Activated naive CD4-positive, alpha-beta T cell (primary cell): ENCODE measurements at places on chromosomes 6 and 20.
A peak's percentile ranks its signal among the peaks of the same experiment; 100 is the strongest.

GRCh38 chr6:89351671-89352277, 748 bp downstream of the UBE2J1 start:
- DNase-seq: no peak

- DNase-seq: no peak
Measured at GRCh38 chr6:4270776-4271175, 135.4 kb upstream of the ECI2 start.

DNA sequence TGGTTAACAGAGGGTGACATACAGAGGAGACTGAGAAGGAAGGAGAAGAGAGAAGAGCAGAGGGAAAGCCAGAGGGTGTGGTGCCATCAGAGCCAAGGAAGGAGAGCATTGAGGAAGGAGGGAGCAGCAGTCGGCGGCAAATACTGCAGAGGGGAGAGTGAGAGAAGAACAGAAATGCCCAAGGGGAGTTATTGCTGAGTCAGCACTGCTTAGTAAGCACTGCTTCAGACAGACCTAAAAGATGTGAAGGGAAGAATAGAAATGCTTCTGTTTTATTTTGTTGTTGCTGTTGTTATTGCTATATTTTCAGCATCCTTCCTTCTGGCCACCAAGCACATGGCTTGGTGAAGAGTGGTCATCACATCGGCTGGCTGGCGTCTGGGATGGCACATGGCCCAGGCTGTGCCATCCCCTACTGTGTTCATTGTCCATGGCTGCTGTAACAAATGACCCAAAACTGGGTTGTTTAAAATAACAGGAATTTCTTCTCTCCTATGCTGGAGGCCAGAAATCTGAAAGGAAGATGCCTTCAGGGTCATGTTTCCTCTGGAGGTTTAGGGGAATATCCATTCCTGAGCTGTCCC, 204.1 kb upstream of the CNR1 start:
- DNase-seq: no peak

- no peak for DNase-seq
Measured at GRCh38 chr20:42611889-42612837, 577.5 kb downstream of the PTPRT start.

GRCh38 chr20:37515876-37516275, 5.2 kb upstream of the NNAT start:
- no peak for DNase-seq

DNA sequence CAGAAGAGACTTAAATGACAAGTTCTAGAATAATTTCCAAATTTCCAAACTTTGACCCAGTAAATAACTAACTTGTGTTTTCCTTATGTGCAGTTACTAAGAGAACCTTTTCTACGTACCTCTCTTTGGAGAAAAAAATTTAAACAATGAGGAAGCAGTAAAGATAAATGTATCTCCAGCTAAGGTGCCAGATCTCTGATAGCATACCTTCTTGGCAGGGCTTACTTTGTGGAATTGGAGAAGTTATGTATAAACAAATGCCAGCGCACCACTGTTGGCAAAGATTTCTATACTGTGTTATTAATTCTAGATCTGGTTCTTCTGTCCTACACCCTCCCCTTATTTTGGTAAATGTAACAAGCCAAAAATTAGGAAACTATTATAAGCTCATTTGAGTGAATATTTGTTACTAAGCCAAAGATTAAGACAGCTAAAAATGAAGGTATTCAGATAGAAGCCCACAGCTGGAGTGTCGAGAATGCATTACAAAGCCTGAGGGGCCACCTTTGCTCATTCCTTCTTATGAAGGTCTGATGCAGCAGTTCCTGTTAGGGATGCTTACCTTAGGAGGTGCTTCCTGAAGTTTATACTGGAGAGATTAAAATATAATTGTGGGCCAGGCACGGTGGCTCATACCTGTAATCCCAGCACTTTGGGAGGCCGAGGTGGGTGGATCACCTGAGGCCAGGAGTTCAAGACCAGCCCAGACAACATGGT, 373.1 kb upstream of the SOX4 start:
- DNase-seq: no peak

- no peak for DNase-seq
Measured at GRCh38 chr20:1060985-1061384, 57.4 kb upstream of the PSMF1 start.

DNA sequence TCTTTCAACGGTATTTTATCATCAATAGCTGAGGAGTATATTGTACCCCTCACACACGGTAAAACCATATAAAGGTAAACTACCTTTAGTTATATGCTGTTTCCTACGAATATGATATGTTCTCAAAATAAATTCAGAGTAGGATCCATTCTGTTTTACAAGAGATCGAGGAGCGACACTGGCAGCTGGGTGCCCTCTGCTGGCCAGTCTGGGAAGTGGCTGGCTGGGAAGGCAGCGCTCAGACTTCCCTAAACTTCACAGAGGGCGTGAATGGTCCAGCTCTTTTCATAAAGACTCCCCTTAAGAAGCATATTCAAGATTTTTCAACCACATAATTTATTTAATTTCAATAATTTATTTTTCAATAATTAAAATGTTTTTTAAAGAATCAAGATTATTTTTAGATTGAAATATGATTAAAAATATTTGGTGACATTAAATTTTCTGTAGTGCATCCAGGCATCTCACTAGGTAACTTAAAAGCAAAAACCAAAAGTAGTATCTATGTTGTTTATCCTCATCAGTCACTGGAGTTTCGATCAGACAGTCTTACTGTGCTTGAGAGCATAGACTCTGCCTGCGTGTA, 187.5 kb upstream of the PDE10A start:
- DNase-seq: peak; percentile 9

GRCh38 chr6:134508862-134509498, 191.1 kb upstream of the SGK1 start:
- no peak for DNase-seq

DNA sequence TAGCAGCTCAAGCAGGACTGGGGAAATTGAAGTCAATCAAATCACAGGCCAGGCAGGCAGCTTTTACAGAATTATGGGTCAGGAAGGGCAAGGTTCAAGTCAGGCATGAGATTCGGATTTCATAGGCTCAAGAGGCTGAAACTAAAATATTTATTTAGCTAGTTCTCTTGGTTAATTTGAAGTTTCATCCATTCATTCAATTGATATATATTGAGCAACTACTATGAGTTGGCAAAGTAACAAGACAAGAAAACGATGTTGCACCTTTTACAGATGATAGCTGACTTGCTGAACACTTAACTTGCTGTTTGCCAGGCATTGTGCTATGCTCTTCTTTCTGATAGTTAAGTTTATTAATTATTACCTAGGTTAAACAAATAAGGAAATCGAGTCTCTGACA, 20.5 kb upstream of the ASCC3 start:
- no peak for DNase-seq

DNA sequence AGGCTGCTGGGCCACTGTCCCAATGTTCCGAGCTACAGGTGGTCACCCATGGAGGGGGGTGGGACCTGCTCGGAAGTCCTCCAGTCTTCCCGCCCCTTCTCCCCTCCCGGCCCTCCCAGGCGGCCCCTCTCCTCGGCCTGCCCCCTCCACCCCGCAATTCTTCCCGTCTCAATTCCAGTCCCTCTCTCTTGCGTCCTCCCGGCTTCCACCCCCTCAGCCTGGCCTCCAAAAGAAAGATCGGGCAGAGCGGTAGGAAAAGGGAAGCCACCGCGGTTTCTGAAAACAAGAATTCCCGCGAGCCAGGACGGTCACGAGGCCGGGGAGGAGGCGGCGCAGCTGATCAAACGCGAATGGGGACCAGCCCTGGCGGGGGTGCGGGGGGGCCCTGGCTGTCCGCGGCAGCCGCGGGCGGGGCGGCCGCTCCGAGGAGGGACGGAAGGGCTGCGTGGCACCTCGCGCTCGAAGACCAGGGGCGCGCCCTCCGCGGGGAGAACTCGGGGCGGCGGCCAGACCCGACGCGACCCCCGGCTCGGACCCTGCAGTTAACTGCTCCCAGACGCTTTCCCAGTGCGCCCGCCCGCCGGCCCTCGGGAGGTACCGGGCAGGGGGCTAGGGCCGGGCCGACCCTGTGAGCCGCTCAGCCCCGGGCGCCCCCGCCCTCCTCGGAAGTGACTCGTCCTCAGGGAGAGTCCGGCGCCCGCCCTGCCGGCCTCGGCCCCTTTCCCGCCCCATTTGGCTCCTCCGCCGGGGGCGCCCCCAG, 1.0 kb downstream of the PXDC1 start:
- DNase-seq: no peak

DNA sequence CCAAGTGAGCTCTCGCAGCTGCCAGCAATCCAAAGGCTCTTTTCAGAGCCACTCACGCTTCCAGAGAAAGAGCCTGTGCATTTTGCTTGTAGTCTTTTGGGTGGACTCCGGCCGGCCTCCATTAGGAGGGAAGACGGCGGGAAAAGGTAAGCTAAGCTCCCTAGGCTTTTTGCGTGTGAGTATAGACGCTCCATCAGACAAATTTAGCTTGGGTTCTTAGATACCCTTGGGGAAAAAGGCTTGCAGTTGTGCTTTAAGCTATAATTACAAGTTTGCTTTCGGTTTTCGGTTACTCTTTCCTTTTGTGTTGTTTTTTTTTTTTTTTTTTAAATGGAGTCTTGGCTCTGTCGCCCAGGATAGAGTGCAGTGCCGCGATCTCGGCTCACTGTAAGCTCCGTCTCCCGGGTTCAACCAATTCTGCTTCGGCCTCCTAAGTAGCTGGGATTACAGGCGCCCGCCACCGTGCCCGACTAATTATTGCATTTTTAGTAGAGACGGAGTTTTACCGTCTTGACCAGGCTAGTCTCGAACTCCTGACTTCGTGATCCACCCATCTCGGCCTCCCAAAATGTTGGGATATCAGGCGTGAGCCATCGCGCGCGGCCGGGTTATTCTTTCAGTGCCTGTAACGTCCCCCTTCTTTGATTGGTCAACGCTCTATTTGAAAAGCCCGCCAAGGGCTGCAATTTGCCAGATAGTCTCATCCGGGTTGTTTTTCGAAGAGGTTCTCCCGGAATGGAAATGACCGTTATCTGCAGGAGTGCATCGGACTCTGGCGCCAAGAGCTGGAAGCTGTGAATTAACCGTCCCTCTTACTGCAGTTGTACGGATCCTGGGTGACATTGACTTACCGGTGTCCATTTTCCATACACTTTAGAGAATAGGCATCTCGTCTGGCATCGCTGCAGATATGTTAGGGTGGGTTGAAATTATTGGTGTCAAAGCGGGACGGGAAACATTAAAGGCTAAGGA, 18.1 kb downstream of the OR2B2 start:
- DNase-seq: peak; percentile 35

- no peak for DNase-seq
Measured at GRCh38 chr20:37506152-37506725, 14.8 kb upstream of the NNAT start.

GRCh38 chr20:54221996-54222890, 14.4 kb downstream of the PFDN4 start:
- DNase-seq: no peak
